ENCODE measurements at places on chromosomes 2 and 18. TPM values are rescaled to one million over a fixed set of nuclear protein-coding genes. Genes with fewer than 3 reads are reported as not detected.

DNA sequence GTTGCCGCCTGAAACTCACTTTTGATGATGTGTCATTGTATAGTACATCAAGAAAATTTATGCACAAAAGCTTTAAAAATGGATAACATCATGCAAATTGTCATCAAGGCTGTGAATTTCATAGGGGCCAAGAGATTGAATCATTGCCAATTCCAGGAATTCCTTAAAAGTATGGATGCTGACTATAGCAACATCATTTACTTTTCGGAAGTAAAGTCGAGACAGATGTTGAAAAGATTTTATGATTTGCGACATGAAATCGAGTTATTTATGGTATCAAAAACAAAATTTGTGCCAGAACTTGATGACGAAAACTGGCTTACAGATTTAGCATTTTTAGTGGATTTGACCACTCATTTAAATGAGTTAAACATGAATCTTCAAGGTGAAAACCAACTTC, 56.3 kb downstream of the ASB1 start:
- DNase-seq, result no peak
- H3K27me3 ChIP-seq, result no peaks in the 10 kb centered on the region
- no peaks in the 10 kb centered on the region for H3K4me1 ChIP-seq

GRCh38 chr18:73841661-73842060, 306.0 kb downstream of the FBXO15 start:
- H3K4me1 ChIP-seq, result peaks cover 19% of the 10 kb centered on the region
- peaks cover 1% of the 10 kb centered on the region for H3K27me3 ChIP-seq
- H3K4me3 ChIP-seq, result no peak overlapping the region

DNA sequence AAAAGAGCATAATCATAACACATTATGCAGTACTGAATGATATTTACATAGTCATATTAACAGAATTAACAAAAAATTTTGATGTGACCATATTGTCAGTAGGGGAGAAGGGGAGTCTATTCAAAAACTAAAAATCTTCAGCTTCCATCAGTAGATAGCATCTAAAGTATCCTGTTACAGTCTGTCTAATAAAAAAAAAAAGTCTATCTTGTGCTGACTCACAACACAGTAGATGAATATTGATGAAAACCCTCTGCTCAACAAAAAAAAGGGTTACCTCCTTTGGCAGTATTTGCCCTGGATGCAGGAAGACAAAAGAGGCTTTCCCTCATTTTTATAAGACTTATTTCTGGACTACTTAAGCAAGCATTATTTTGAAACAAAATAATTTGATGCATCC, 27.3 kb downstream of the GRB14 start:
- no peak overlapping the region for H3K27ac ChIP-seq
- DNase-seq, result no peak
- H3K4me3 ChIP-seq, result no peak overlapping the region
- no peaks in the 10 kb centered on the region for H3K36me3 ChIP-seq

DNA sequence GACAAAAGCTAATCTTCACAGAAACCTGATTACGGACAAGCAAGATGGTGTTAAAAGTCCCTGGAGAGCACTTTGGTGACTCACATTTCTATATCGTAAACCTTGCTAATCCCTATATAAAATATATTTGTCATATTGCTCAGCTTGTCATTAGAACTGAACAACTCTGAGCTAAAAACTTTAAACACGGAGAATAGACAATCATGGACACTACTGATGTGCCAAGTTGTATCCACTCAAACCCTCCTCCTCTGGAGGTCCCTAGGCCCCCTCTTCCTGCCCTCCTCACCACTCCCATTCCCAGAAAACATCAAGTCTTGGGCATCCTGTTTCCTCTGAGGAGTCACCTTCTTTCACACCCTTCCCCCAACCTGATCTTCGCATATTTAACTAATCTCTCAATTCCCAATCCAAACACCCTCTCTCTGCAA, 138.7 kb upstream of the PID1 start:
- no peaks in the 10 kb centered on the region for H3K27me3 ChIP-seq
- peaks cover 40% of the 10 kb centered on the region for H3K4me1 ChIP-seq
- H3K4me3 ChIP-seq, result no peak overlapping the region
- no peaks in the 10 kb centered on the region for H3K36me3 ChIP-seq

- DNase-seq, result peak; percentile 6
- H3K36me3 ChIP-seq, result peaks cover 11% of the 10 kb centered on the region
- H3K27ac ChIP-seq, result peak overlapping the region; percentile 74
- peaks cover 6% of the 10 kb centered on the region for H3K27me3 ChIP-seq
- H3K4me1 ChIP-seq, result peaks cover 45% of the 10 kb centered on the region
Measured at GRCh38 chr2:112153179-112153490, 14.9 kb downstream of the FBLN7 start.

DNA sequence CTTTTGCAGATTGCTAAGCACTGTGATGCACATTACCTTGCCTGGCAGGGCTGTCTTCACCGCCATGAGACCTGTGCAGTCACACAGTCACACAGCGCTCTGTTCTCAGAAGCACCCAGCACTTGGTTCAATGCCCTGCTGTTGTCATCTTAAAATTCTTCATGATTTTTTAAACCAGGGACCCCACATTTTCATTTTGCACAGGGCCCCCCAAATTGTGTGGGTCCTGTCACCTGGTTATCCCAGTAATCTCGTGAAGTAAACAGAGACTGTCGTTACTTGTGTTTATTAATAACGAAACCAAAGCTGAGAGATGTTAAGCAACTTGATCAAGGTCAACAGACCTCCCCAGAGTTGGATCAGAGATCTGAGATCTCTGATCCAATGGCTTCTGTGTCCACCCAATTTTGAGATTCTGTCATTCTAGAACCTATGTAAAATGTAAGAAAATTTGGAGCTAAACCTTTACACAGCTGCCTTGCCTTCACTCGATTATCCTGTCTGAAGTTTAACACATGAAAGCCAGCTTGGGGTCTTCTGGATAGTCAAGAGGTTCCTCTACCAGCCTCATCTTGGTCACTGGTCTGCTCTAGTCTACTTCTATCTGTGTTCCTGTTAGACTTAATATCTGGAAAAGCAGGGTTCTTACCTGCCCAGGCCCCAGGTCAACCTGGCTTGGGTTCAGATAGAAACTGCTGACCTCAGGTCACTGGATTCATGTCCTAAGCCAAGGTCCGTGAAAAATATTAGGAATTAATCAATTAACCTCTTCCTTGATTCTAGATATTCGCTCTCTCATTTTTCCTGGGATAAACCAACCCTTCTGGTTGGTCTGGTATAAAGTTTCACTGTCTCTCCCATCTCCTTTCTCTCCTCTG, 13.7 kb upstream of the TTC39C start:
- no peaks in the 10 kb centered on the region for H3K36me3 ChIP-seq
- no peak overlapping the region for H3K27ac ChIP-seq
- peaks cover 13% of the 10 kb centered on the region for H3K27me3 ChIP-seq
- 0 out of 2 replicates have a peak, but pooled peaks cover 6% of the 10 kb centered on the region for H3K4me1 ChIP-seq
- no peak for DNase-seq

DNA sequence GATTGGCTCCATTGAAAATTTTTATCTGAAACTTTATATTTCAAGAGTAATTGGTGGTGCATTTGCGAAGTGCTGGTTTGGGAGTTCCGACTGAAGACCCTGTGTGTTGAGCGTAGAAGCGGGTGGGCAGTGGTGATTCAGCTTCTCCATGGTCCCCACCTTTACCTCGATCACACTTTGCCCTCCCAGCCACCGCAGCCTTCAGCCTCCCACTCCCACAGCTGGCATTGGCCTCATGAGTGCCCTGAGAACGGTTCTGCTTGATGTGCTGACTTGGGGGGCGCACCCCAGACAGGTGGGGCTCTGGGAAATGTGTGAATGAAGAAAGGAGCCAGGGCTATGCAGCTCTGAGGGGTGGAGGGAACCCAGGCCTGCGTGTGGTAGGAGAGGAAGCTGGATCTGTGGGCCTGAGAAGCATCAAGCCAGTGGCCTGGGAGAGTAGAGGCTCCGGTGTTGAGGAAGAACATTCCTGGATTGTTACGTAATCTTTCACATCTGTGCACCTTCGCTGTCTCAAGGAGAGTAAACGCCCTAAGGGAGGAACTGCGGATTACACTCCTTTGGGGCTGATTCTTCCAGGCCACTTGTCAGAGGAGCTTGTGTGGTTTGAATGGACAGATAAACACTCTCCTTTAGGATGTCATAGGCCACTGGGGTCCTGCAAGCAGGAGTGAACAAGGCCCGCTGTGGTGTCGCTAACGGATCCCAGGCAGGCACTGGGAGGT, 83.8 kb downstream of the NPAS2 start:
- peak overlapping the region; percentile 60 for H3K4me3 ChIP-seq
- H3K4me1 ChIP-seq, result peaks cover 64% of the 10 kb centered on the region
- no peaks in the 10 kb centered on the region for H3K27me3 ChIP-seq
- H3K27ac ChIP-seq, result peak overlapping the region; percentile 87

DNA sequence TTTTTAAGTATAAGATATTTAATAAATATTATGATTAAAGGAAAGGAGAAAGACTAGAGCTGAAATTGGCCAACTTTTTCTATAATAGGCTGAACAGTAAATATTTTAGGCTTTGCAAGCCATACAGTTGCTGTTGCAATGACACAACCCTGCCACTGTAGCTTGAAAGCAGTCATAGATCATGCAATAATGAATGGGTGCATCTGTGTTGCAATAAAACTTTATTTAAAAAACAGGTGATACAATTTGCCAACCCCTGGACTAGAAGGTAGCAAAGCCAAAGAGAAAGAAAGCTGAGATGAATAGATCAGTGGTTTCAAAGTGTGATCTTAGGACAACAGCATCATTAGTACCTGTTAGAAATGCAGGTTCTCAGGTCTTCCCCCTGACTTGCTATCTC, 219.1 kb downstream of the SETBP1 start:
- no peaks in the 10 kb centered on the region for H3K36me3 ChIP-seq
- no peak overlapping the region for H3K27ac ChIP-seq
- H3K4me1 ChIP-seq, result no peaks in the 10 kb centered on the region
- H3K4me3 ChIP-seq, result no peak overlapping the region

GRCh38 chr2:109246176-109246575, 117.2 kb downstream of the SH3RF3 start:
- no peak for DNase-seq
- H3K4me3 ChIP-seq, result no peak overlapping the region
- H3K27ac ChIP-seq, result no peak overlapping the region
- H3K36me3 ChIP-seq, result no peaks in the 10 kb centered on the region
- H3K4me1 ChIP-seq, result peaks cover 28% of the 10 kb centered on the region

DNA sequence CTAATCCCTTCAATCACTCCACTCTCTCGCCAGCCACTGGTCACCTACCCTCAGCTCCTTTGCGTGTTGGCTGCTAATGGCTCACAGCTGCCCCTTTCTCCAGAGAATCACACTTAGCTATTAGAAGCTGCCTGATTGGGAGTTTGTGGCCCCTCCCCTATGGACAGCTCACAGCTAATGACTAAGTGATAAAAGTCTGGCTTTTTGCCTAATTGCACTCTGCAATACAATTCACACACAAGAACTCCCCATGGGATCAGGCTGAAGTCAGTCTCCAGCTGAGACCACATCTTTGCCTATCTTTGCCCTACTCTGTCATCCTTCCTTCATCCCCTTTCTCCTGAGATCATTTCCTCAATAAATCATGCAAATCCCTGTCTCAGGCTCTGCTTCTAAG, 701.9 kb upstream of the RAB6C start:
- H3K4me3 ChIP-seq, result no peak overlapping the region
- no peaks in the 10 kb centered on the region for H3K36me3 ChIP-seq
- peaks cover 3% of the 10 kb centered on the region for H3K27me3 ChIP-seq
- no peak for DNase-seq

- peaks cover 19% of the 10 kb centered on the region for H3K36me3 ChIP-seq
- DNase-seq, result no peak
- peaks cover 2% of the 10 kb centered on the region for H3K27me3 ChIP-seq
Measured at GRCh38 chr2:58110765-58111164, 64.2 kb downstream of the VRK2 start.

DNA sequence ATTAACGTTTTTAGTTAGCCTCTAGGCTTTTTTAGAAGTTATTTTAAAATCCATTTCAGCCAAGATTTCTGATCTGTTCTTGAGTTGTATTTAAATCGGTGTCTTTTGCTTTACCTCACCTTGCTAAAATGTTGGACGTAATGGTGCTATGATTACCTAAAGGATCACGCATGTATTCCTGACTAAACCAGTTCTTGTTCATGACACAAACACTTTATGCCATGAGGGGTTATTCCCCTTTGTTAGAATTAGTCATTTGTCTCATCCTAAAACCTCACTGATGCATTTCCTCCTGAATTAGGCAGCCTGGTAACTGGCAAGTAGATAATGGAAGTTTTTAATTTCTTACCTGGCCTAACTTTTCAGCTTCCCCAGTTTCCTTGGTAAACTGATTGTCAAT, 185.4 kb upstream of the TANK start:
- H3K27me3 ChIP-seq, result no peaks in the 10 kb centered on the region
- H3K4me1 ChIP-seq, result peaks cover 25% of the 10 kb centered on the region
- H3K36me3 ChIP-seq, result no peaks in the 10 kb centered on the region
- H3K27ac ChIP-seq, result no peak overlapping the region

GRCh38 chr2:107591561-107592279, 235.0 kb upstream of the RGPD4 start:
- H3K4me3 ChIP-seq, result no peak overlapping the region
- H3K27ac ChIP-seq, result peak overlapping the region; percentile 69
- DNase-seq, result peak; percentile 37
- H3K36me3 ChIP-seq, result no peaks in the 10 kb centered on the region
- H3K27me3 ChIP-seq, result no peaks in the 10 kb centered on the region
- peaks cover 53% of the 10 kb centered on the region for H3K4me1 ChIP-seq

GRCh38 chr2:236496340-236496739, 73.3 kb upstream of the ACKR3 start:
- H3K27me3 ChIP-seq, result peaks cover 3% of the 10 kb centered on the region
- 0 out of 2 replicates have a peak, but pooled peaks cover 5% of the 10 kb centered on the region for H3K36me3 ChIP-seq
- no peak for DNase-seq
- no peaks in the 10 kb centered on the region for H3K4me1 ChIP-seq
- no peak overlapping the region for H3K27ac ChIP-seq

- H3K36me3 ChIP-seq, result peaks cover 66% of the 10 kb centered on the region
- H3K27ac ChIP-seq, result no peak overlapping the region
Measured at GRCh38 chr2:200649724-200650123, 63.9 kb downstream of the AOX1 start.

DNA sequence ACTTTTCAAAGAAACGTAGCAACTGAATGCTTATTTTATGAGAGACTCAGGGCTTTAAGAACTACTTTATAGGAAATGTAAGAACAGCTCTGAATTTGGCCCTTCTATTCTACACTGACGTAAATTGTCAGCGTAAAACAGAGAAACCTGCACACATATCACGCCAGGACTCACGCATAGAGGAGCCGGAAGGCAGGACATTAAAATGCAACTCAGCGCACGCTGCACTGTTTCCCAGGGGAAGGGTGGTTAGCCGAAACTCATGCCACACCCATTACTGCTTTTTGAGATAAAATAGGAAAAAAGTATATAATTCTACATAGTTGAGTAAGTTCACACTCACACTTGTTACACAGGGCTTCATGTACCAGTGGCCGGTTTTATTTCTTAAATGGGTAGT, 7.4 kb downstream of the TUBB6 start:
- peak overlapping the region; percentile 65 for H3K4me3 ChIP-seq
- H3K4me1 ChIP-seq, result peaks cover 78% of the 10 kb centered on the region
- no peak for DNase-seq
- peaks cover 62% of the 10 kb centered on the region for H3K36me3 ChIP-seq

Gene DYTN
- not detected for total RNA-seq

Gene FIGN
- 2.6 TPM for total RNA-seq

Gene SLC11A1
- 0.07 TPM for total RNA-seq

Gene KLHL14
- total RNA-seq, result not detected

Gene RAB27B
- total RNA-seq, result 0.34 TPM

Measured in HFFc6 (cell line).